Hepatocyte (in vitro differentiated cells): ENCODE measurements at places on chromosomes 3 and 15. TPM values are rescaled to one million over a fixed set of nuclear protein-coding genes. Genes with fewer than 3 reads are reported as not detected.

The PFN2 gene
- total RNA-seq = 156 and 172 TPM in 2 replicates

The WDR72 gene
- total RNA-seq = 6.0 and 6.4 TPM in 2 replicates

The CX3CR1 gene
- total RNA-seq = 0.28 and 0.70 TPM in 2 replicates

The FILIP1L gene
- total RNA-seq = 48.2 and 54.9 TPM in 2 replicates

The ASB14 gene
- not detected in 2 replicates for total RNA-seq

DNA sequence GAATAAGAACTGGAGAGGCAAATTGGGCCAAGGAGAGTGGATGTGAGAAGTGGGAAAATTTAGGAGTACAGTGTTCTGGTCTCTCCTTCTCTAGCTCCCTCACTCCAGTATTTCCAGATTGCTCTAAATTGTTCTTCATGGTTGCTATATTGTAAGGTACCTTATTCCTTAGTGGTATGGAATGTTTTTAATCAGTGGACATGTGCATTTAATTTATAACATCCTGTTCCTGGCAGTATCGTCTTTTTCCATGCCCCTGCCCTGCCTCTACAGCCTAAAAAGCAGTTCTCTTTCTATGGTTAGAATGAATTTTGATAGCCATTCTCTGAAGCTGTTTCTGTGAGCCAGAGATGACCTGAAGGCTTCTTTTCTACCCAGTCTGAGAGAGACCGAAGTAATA, 180.5 kb downstream of the TCF12 start:
- DNase-seq = no peak

GRCh38 chr15:59203008-59203407, 3.6 kb upstream of the LDHAL6B start:
- no peak for DNase-seq

GRCh38 chr3:102741694-102742093, 306.9 kb downstream of the ZPLD1 start:
- DNase-seq = no peak

- DNase-seq = no peak
Measured at GRCh38 chr3:186138272-186138981, 29.5 kb upstream of the ETV5 start.

- DNase-seq = no peak
Measured at GRCh38 chr3:56190130-56190529, 278.1 kb downstream of the ERC2 start.

- DNase-seq = no peak
Measured at GRCh38 chr3:167241048-167241845, 138.8 kb downstream of the ZBBX start.

DNA sequence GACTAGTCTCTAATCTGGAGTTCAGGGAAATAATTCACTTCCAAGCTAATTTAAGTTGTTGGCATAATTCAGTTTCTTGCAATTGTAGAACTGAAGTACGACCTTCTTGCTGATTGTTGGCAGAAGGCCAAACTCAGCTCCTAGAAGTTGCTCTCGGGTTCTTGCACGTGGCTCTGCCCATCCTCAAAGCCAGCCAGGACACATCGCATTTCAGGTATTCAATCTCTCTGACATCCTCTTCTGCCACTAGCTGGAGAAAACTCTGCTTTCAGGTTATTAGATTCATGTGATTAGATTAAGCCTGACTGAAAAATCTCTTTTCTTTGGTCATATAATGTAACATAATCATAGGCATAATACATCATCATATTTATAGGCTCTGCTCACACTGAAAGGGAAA, 362.0 kb downstream of the ZPLD1 start:
- DNase-seq = no peak

DNA sequence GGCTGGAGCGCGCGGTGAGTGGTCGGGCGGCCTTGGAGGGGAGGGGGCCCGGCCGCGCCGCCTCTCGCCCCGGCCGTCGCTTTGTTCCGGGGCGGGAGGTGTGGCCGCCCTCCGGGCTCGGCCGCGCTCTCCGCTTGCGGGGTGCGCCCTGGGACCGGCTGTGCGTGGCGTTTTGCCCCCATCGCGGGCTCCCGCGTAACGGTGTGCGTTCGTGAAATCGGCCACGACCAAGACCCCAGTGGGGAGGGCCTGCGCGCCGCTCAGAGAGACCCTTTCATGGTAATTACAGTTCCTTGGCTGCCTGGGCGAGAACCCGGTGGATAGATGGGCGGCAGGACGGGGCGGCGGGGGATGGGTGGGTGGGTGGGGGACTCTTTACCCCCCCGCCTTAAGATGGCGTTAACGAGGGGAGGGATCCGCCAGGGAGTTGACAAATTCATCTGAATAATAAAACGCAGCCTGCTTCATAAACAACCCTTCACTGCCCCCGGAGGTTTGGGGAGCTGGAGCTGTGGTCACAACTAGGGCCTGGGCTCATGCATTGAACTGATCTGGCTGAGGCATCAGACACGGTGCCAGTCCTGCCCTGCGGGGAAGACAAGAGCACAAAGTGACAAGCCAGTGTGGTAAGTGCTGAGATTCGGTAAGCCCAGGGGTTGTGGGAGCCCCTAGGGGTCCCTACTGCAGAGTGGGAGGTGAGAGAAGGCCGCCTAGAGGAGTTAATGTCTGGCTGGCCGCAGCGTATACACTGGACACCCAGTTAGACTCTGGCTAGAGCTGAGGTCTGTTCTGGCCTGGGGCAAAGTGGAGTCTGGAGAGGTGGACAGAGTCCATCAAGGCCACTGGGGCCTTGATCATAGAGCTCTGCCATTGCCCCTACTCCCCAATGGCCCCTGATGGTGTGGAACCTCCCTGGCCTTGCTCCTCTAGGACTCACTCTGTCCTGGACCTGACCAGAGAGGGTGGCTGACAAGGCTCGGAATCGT, 668 bp downstream of the MRAS start:
- peak; percentile 39 for DNase-seq
